ENCODE measurements at places on chromosomes 12 and 14.

DNA sequence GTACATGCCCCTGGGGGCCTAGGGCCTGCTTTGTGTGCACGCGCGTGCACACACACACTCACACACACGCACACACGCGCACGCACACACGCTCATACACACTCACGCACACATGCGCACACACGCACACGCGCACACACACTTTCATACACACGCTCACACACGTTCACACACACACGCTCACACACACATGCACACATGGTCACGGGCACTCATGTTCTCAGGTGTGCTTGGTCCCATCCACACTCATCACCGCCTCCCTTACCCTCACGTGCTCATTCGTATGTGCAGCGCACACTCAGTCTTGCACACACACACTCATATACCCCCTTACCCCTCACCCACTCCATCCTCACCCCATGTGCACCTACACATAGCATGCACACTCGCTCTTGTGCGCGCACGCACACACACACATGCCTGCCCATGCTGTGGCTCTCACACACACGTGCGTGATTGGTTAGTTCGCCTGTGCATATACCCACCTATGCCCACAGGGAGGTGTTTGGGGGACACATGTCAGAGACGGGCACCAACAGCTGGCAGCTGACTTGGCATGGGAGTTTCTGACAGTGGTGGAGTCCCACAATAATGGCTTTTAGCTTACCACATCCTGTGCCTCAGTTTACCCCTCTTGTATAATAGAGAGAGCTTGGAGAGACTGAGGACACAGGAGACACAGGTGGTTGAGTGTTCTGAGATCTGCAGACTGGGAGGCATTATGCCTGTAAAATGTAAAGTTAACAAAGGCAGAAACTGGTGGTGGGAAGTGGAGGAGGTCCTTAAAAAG lies 28.7 kb downstream of the TSPAN9 start:
- DNase-seq = no peak

GRCh38 chr12:257521-258321 lies 4.9 kb downstream of the SLC6A13 start:
- no peak for DNase-seq

DNA sequence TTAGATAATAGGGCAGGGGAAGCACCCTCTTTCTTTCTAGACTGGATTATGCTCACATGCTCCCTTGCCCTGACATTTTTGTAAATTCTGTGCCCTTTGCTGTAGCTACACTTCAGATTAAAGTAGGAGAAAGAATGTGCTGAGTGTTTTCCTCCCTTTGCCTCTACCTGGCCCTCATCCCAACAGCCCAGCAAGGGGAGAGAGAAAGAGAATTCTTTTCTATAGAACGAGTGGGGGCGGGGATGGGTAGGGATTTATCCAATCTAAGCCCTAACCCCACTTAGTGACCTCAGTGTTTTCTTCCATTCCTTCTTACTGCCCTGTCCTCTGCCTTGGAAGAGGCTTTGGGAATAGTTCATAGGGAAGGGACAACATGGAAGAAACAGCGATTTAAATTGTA lies 13.5 kb downstream of the GPR84 start:
- DNase-seq = no peak

DNA sequence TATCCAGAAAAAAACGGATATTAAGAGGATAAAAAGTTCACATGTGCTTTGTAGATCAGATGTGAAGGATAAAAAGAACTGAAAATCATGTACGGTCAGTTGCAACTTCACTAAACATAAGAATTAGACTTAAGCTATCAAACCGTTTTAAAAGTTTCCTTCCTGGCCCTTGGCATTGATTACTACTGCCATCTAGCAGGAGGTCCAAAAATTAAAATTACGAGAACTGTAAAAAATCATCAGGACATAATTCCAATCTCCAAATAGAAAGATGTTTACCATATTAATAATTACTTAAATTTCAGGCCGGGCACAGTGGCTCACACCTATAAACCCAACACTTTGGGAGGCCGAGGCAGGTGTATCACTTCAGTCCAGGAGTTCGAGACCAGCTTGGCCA lies 7.9 kb downstream of the WDR89 start:
- no peak for DNase-seq

- DNase-seq = no peak
These were observed 33.7 kb downstream of the CPM start for GRCh38 chr12:68899251-68899771.

Measured in HAP-1 (cell line).